ENCODE measurements at places on chromosomes 5 and 9.

DNA sequence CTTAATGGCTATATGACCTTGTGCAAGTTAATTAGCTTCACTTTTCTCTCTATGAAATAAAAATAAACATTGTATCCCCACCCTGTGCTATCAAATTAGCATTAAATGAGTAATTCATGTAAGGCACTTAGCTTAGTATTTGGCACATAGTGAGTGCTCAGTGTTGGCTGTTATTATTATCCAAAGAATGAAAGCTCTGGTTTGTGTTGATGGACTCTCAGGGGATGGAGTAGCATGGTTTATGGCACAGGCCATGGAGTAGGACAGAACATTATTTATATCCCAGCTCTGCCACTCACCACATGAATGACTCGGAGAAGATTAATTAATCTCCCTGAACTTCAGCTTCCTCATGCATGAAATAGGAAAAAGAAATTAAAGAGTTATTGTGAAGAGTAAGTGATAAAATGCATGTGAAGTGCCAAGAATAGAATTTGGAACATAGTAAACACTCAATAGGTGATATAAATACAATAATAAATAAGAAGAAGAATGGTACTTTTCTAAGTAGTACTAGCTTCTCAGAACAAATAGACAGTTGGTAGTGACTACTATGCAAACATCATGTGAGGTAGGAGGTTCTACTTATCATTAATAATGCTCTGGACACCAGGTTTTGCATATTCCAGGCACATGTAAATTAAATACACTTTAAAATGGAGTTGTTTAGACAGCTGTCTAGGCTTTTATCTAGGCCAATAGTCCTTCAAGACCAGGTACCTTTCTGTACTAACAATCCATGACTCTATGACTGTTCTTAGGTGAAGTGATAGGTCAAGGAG lies 146.4 kb downstream of the GRIA1 start:
- DNase-seq = no peak

- DNase-seq = peak; percentile 38
These were observed 17.5 kb downstream of the STXBP1 start for GRCh38 chr9:127629468-127630081.

DNA sequence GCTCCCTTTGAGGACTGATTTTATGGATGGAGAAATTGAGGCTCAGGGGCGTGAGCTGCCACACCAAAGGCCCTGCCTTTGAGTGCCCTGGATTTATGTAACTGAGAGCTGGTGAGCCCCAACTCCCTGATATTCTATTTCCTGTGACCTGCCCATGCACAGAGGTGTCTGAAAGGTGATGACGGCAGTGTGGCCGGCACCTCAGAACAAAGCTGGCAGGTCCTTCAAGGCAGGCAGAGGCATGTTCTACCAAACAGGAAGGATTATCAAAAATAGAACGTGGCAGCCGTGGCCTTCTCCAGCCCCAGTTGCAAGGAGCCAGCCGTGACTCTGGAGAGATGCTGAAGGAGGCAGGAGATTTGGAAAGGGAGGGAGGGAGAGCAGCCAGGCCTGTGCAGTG lies 36.2 kb downstream of the INSYN2B start:
- no peak for DNase-seq

GRCh38 chr9:107792596-107792995 lies 303.0 kb upstream of the KLF4 start:
- DNase-seq = no peak

DNA sequence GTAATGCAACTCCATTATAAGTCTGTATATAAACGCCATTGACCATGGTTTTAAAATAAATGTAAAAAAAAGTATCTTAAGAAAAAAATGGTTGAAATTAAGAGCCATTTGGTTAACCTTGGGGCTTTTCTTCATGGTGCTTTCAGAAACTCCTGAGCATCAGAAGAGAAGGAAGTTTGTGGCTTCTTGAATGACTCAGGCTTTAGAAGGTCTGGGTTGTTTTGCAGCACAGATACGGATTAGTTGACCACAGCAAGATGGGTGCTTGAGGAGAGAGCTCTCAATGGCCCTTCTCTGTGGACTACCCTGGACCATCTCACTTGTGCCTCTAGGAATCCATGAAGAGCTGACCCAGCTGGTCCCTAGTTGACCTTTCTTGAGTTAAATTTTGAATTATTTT lies 189.5 kb downstream of the TMEM38B start:
- DNase-seq = no peak

Measured in dermis blood vessel endothelial cell (primary cell).